ENCODE measurements at places on chromosomes 7 and 10.

DNA sequence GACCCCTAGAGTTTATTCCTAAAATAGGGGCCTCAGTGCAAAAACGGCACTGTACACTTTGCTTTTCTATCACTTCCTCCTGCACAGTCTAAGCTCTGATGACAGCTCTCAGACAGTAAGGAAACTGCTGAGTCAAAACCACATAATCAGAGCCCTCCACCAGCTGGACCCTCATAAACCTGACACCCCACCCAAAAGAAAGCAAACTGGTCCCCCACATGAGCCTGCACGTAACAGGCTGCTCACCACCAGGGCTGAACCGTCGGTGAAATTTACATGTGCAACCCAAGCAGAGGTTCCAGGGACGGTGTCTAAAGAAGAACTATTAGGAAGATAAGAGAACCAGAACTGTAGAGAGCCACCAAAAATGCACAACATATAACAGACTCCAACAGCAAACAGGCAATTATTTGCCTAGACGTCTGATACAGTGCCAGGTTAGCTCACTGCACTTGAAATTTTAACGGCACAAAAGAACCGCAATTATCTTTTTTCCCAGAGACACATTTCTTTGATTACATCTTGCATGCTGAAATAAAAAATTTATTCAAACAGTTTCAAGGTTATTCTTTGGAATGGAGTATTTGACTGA is 19.6 kb downstream of the SGMS1 start:
- no peak for DNase-seq

DNA sequence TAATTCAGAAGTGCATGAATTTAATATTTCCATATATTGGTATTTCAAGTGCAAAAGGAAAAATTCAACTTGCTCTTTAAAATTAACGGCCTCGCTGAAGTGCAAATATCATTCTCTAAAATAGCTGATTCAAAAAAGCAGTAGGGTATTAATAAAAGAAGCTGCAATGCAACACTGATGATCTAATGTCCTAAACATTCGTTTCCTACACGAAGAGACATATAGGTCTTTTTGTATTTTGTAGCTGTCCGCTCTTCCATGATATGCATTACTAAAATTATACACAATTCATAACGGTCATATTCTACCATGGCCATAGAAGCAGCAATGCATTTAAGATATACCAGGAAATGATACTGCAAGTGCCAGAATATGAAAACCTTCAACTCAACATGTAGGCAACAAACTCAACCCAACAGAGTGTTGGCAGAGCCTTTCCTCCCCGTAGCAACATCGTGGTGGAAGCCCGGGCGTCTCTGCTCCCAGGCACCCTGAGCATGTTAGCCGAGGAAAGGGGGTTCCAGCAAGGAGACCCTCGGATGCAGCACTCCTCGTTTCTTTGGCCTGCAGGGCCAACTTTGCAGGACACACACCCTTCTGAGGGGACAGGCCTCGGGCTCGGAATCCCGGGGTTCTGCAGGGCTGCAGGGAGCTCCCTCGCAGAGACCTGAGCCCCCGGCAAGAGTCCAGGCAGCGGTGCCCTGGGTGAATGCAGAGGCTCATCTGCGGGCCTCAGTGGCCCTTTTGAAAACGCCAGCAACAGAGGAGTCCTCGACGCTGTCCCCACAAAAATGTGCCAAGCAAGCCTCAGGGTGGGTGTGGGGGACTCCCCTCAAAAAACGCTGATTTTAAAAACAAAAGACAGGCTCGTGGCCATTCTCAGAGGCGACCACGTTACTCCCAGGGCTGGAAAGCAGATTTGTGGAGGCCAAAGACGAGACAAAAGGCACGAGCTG is 1.6 kb downstream of the FAM171A1 start:
- DNase-seq: no peak

DNA sequence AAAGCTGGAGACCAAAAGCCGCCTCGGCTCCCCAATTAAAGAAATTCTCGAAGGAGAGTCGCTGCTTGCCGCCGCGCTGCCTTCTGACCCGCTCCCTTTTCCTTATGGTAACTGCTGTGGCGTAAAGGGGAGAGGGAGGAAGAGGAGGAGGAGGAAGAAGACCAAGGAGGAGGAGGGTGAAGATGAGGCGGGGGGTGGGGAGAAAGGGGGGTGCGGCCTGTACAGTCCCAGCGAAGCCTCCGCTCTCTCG is 388 bp downstream of the CNOT4 start:
- peak; percentile 52 for DNase-seq

GRCh38 chr7:24783698-24784097 is 26.4 kb upstream of the GSDME start:
- peak; percentile 91 for DNase-seq

- no peak for DNase-seq
Observed at GRCh38 chr7:35258125-35258867, 4.4 kb upstream of the TBX20 start.

DNA sequence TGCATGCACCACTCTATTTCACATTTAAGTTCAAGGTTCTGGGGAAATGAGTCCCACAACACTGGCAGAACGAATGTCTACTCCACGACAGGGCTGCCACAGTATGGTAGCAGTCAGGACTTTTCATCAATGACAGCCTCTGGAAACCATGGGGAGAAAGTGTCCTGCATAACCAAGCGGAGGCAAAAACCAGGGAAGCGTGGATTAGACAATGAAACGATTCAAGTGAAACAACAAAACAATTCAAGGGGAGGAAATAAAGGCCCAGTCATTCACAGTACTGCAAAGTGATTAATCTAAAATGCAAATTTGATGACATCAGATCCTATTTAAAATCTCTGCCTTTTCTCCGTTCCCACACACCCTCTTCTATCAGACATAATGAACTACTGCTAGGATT is 168.2 kb downstream of the DPY19L1 start:
- DNase-seq: no peak

Data from inflammatory macrophage treated with lipopolysaccharide for 1 hour (primary cell).